Suppressor macrophage (primary cell): ENCODE measurements at places on chromosomes 4 and X.
A peak's percentile ranks its signal among the peaks of the same experiment; 100 is the strongest.

- DNase-seq = no peak
Measured at GRCh38 chr4:77014256-77014655, 61.5 kb downstream of the CCNI start.

- DNase-seq = no peak
Measured at GRCh38 chrX:68822641-68823410, 6.0 kb upstream of the EFNB1 start.

DNA sequence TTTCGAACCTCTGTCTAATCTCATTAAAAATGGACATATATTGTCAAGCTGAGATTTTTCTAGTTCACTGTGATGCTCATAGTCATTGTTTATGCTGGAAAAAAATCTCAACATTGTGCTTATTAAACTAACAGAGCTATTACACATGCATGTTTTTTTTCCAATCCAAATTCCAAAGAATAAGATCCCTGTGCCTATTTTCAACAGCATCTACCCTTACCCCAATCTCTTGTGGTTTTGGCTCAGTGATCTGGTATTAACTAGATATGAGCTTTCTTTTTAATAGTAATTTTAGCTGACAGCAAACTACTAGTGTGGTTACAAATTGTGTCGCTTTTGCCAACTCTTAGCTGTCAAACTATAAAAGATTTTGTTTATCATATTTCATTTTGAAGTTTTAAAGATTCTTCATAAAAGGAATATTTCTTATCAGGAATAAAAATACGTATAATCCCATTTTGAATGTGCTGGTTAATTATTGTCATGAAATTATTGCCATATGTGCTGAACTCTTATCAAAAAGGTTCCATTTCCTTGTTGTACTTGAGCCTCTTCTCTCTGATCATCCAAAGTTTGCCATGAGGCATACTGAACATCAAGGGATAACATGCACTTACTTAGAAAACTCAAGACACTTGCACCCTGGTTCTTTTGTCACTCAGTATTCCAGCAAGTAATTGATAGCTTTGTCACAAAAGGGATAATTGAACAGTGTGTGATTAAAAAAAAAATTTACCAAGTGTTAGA lies 241.2 kb downstream of the ARHGAP24 start:
- DNase-seq = no peak

GRCh38 chr4:28073860-28074555 lies 1213.4 kb downstream of the STIM2 start:
- no peak for DNase-seq

DNA sequence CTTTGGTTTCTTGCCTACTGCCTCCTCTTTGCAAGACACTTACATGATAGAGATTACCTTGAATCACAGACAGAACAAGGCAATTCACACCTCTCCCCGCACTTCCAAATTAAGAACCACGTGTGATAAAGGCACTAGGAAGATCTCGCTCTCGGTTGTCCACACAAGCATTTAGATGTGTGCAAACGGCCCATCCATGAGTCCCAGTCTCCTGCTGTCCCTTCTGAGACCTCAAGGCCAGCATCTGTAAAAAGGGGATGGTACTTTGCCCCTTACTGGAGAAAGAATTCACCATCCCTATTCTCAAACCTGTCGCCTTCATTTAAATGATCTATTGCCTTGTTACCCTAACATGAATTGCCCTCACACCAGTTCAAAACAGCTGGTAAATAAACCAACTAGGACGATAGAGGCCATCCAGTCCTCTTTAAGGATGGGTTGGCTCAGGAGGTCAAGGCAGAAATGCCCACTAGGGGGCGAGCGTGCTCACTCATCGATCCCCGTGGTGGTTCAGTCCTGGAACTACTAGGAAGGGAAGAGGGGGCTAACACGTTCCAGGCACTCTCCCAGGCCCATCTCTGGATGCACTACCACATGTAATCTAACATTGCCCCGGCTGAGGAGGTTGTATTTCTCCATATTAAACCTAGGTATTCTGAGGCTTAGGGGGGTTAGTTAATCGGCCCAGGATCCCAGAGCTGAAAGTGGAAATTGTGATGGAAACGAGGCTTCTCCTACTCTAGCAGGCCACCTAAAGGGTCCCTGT lies 95.8 kb downstream of the DHX15 start:
- DNase-seq = peak; percentile 80

DNA sequence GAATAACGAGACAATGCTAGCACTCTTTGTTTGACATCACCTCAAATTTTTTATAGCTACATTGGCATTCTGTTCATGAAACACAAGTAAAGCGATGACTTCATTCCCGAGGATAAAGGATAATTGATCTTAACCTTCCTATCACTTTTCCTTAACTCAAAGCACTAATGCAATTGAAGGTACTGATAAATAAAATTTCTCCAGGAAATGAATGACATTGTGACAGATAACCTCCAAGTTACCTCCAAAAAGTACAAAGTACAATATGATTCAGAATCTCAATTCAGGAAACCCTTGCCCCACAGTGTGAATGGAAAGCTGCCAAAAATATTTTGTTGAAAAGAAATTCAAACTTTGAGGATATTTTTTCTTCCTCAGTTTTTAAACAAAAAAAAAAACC lies 1.8 kb downstream of the PRSS12 start:
- DNase-seq = no peak

DNA sequence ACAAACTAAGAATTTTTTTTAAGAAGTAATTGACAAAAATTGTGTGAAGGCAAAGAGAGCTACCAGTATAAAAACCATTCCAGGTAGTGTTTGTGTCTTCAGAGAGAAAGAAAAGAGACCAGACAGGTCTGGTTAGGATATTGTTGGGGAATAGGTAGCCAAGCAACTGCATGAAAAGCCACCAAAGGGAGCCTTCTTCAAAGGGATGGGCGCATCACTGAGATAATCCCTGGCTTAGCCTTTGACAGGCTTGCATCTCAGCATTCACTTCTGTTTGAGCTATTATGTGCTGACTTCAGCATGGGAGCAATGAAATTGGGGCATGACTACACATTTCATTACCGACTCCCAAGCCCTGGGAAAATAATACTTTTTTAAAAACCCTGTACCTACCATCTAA lies 496.6 kb downstream of the IL1RAPL1 start:
- DNase-seq = no peak

DNA sequence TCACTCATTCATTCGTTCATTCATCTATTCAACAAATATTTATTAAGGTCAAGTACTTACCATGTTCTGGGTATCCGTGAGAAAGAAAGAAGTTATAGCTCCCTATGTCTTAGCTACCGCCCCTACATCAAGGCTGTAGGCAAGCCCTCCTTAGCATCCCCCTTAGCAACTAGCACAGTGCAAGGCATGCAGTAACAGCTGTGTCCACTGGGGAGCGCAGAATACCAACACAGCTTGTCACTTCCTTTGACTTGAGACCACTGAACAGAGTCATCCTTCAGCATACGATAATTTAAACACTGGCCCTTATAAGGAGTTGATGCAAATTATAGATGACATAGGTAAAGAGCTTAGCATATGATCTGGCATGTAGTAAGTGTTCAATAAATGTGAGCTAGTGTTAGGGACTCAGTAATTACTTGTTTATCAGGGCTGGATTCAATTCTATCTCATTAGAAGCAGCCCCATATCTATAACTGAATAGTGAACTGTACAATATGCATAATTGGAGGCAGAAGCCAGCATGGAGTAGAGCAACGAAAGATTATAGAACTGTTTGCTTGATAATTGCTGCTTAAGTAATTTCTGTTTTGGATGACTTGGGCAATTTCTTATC lies 8.7 kb downstream of the KIAA1210 start:
- peak; percentile 58 for DNase-seq

- DNase-seq = no peak
Measured at GRCh38 chrX:150897421-150898320, 797 bp downstream of the CD99L2 start.

GRCh38 chr4:15521442-15522039 lies 51.9 kb downstream of the CC2D2A start:
- no peak for DNase-seq

DNA sequence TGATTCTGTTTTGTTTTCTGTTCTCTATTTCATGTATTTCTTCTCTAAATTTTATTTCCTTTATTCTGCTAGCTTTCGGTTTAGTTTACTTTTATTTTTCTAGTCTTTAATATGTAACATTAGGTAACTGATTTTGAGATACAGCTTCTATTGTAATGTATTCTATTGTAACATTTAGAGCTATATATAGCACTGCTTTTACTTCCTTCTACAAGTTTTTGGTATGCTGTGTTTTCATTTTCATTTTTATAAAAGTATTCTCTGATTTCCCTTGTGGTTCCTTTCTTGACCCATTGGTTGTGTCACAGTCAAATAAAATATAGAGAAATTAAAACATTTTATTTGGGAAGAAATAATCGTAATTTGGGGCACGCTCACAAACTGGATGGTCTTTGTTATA lies 13.9 kb upstream of the CT47A1 start:
- DNase-seq = no peak

DNA sequence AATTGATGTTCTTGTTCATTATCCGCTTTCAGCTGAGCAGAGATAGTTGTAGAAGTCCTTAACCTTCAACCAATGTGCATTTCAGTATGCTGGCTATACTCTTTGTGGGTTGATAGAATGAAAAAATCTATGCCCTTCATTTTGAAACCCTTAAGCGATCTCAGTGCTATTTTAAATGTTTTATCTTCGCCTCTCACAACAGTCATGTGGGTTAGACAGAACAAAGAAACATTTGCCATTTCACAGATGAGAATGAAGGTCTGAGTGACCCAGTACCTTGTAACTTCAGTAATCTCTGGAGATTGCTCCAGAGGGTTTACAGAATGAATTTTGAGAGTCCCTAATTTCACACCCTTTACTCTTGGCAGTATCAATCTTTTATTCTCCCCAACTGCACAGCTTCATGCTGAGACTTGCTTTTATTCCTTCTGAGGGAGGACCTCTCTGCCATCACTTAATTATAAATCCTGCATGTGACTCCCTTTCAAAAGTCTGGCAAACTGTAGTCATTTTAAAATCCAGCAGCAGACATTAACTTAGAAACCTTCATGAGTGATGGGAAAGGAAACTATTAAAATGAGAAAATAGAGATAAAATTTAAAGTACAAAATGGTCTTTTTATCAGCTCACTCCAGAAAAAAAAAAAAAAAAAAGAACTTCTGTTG lies 921.5 kb downstream of the RAB28 start:
- no peak for DNase-seq

- no peak for DNase-seq
Measured at GRCh38 chr4:95106408-95106928, 348.7 kb downstream of the BMPR1B start.

GRCh38 chrX:55981603-55982002 lies 250.6 kb upstream of the KLF8 start:
- no peak for DNase-seq

GRCh38 chrX:150414228-150414627 lies 51.1 kb downstream of the MAMLD1 start:
- no peak for DNase-seq

GRCh38 chrX:15853586-15854079 lies 980 bp downstream of the AP1S2 start:
- DNase-seq = peak; percentile 3

GRCh38 chr4:147056940-147057610 lies 111.4 kb upstream of the TTC29 start:
- peak; percentile 2 for DNase-seq

DNA sequence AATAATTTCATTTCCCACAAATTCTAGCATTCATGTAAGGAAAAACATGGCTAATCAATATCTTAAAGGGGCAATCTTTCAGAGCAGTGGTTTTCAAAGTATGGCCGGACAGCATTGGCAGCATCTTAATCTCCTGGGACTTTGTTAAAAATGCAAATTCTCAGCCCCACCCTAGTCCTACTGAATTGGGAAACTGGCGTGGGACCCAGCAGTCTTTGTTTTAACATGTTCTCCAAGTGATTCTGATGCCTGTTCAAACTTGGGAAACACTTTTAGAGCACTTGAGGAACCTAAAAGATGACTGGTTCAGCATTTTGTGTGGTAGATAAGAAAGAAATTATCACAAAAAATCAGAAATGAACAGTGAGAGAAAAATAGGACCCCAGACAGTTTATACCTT lies 65.7 kb downstream of the ZFX start:
- no peak for DNase-seq

DNA sequence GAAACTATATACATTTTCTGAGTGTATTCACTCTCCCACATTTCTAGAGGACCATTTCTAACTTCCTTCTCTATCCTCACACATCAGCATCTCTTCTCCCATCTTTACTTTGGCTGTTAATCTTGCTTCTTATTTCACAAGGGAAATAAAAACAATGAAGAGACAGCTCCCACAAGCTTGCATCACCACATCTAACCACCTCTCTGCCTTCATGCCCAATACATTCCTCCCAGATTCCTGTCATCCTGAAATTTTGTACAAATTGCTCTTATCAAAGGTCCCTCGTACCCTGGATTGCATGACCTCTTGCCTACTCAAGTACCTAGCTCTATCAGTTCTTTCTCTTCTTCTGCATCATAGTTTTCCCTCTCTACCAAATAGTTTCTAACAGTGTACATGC lies 215.2 kb downstream of the ANTXR2 start:
- no peak for DNase-seq

- no peak for DNase-seq
Measured at GRCh38 chr4:177118596-177118995, 191.1 kb upstream of the NEIL3 start.
